ENCODE measurements at places on chromosomes 2 and 18. TPM values are rescaled to one million over a fixed set of nuclear protein-coding genes. Genes with fewer than 3 reads are reported as not detected.

HOXD11 gene
- total RNA-seq: not detected

ACMSD gene
- total RNA-seq: not detected

TFPI gene
- total RNA-seq: not detected

MBD5 gene
- 17.4 TPM for total RNA-seq

EIF2AK3 gene
- total RNA-seq: 10.6 TPM

CD302 gene
- total RNA-seq: 0.56 TPM

BMP10 gene
- total RNA-seq: not detected

WDR43 gene
- 179 TPM for total RNA-seq

- H3K4me3 ChIP-seq: no peak within 1 kb of the TSS
- H3K4me1 ChIP-seq: no peaks in the 10 kb centered on the region
- DNase-seq: no peak
- H3K27ac ChIP-seq: no peak within 1 kb of the TSS
- H3K27me3 ChIP-seq: no peaks in the 10 kb centered on the region
These were observed at the start of gene SERPINB5 for GRCh38 chr18:63476668-63477067. SERPINB5 (plus strand) TSS chr18:63476958; CDS start chr18:63484429, 7,471 bp downstream.

GRCh38 chr18:34061226-34061625, 163.5 kb downstream of the NOL4 start:
- no peak overlapping the region for H3K4me3 ChIP-seq
- H3K27me3 ChIP-seq: no peaks in the 10 kb centered on the region
- H3K27ac ChIP-seq: no peak overlapping the region
- H3K36me3 ChIP-seq: no peaks in the 10 kb centered on the region

DNA sequence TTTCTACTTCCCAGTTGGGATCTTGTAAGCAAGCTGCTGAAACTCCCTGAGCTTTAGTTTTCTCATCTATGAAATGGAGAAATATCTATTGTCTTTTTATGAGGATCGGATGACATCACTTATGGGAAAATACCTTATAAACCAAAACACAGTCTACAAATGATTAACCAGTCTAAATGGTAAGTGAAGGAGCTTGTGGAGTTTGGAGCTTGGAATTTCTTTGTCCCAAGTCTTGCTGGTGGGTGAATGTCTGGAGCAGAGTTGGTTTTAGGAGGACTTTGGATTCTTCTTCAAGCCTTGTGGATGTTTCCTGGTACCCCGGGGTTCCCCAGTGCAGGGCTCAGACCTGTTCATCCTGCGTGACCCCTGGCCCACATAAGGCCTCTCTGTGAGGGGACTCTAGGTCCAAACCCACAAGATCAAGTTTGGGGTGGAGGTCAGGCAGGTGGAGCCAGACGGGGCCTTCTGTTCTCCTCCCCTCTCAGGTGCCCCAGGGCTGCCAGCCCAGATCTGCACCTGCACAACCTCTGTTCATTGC, 43.2 kb downstream of the FOSL2 start:
- H3K36me3 ChIP-seq: no peaks in the 10 kb centered on the region
- peaks cover 18% of the 10 kb centered on the region for H3K4me1 ChIP-seq
- no peak for DNase-seq
- no peak overlapping the region for H3K4me3 ChIP-seq
- no peaks in the 10 kb centered on the region for H3K27me3 ChIP-seq
- no peak overlapping the region for H3K27ac ChIP-seq

DNA sequence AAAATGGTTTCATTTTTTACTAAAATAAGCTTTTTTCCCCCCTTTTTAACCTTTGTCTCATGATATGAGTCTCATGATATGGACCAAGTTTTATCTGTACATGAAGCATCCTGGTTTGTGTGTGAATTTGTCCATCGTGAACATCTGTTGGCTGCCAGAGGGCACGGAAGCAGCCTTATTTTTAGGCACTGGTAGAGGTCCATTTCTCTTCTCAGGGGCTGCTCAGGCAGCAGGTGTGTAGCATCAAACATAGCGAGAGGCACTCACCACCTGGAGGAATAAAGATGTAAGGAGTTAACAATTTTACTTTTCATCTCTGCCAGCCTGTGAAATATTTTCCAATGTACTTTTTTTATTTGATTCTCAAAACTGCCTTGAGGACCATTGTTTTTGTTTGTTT, 134.5 kb downstream of the RHBDD1 start:
- H3K4me3 ChIP-seq: peak overlapping the region; percentile 32
- H3K27me3 ChIP-seq: no peaks in the 10 kb centered on the region
- H3K27ac ChIP-seq: peak overlapping the region; percentile 79
- H3K36me3 ChIP-seq: peaks cover 27% of the 10 kb centered on the region
- peaks cover 35% of the 10 kb centered on the region for H3K4me1 ChIP-seq
- no peak for DNase-seq

GRCh38 chr18:46466234-46467160, 190.5 kb downstream of the LOXHD1 start:
- no peaks in the 10 kb centered on the region for H3K36me3 ChIP-seq
- H3K4me1 ChIP-seq: no peaks in the 10 kb centered on the region
- no peak for DNase-seq
- H3K27ac ChIP-seq: no peak overlapping the region
- H3K4me3 ChIP-seq: no peak overlapping the region
- H3K27me3 ChIP-seq: peaks cover 6% of the 10 kb centered on the region

GRCh38 chr18:3748086-3748485, 298.1 kb downstream of the TGIF1 start:
- H3K4me1 ChIP-seq: no peaks in the 10 kb centered on the region
- no peak overlapping the region for H3K4me3 ChIP-seq
- H3K36me3 ChIP-seq: no peaks in the 10 kb centered on the region
- H3K27me3 ChIP-seq: no peaks in the 10 kb centered on the region

DNA sequence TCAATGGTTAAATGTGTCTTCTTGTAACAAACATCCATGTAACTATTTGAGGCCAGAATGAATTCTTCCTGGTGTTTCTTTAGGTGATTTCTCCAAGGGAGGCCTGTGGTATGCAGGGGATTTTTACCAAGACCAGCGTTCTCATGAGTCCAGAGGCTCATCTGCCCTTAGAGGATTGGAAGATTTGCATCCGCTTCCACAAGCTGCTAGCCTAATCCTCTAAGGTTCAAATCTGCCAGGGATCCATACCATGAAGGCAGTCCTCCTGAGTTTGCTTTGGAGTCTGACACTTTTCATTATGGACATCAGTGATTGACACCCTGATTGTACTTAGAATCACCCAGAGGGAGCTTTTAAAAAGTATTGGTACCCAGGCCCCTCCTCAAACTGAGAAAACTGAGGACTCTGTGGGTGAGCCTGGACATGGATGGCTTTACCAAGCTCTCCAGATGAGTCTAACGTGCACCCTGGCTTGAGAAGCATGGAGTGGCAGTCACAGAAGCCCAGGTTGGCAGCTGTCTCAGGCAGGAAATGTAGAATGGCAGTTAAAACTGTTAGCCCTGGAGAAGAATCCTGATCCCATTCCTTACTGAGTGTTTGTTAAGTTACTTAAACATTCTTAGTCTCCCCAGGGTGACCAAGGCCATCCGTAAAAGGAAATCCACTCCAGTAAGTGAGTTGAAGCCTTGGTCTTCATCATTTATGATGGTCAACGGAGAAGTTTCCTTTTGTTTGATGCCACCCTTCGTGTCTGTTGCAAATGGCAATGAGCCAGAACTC, 95.3 kb upstream of the RMDN2 start:
- peaks cover 2% of the 10 kb centered on the region for H3K27me3 ChIP-seq
- H3K36me3 ChIP-seq: no peaks in the 10 kb centered on the region

- peak overlapping the region; percentile 38 for H3K27ac ChIP-seq
- DNase-seq: peak; percentile 87
- H3K4me3 ChIP-seq: peak overlapping the region; percentile 73
- no peaks in the 10 kb centered on the region for H3K36me3 ChIP-seq
- H3K4me1 ChIP-seq: peaks cover 4% of the 10 kb centered on the region
These were observed 25.4 kb upstream of the OTOF start for GRCh38 chr2:26503231-26503880.

DNA sequence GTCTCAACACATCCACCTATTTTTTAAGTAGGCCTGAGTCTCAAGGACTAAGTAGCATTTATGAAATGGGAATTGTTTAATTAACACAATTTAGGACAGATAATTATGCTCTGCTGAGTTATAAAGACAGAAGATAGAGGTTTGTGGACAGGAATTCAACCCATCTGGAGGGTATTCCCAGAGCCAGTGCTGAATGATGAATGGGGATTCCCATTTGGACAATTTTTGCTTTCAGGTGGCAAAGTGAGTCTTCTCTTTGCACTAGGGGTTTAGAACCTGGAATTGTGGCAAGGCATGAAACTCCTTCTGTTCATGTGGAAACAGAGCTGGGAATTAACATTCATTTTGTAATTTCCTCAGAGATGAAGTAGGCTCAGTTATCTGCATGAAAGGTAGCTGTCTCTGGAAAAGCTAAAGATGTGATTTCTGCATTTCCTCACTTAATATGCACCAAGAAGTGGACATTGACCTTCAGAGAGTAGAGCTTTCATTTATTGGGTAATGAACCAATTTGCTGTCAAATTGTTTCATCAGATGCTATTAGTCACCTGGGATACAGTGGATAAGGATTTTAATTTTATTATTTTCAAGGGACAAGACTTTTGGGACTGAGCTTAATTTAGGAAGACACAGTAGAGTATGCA, 212.1 kb upstream of the NRXN1 start:
- H3K27ac ChIP-seq: no peak overlapping the region
- no peaks in the 10 kb centered on the region for H3K4me1 ChIP-seq
- no peak for DNase-seq
- H3K27me3 ChIP-seq: no peaks in the 10 kb centered on the region

DNA sequence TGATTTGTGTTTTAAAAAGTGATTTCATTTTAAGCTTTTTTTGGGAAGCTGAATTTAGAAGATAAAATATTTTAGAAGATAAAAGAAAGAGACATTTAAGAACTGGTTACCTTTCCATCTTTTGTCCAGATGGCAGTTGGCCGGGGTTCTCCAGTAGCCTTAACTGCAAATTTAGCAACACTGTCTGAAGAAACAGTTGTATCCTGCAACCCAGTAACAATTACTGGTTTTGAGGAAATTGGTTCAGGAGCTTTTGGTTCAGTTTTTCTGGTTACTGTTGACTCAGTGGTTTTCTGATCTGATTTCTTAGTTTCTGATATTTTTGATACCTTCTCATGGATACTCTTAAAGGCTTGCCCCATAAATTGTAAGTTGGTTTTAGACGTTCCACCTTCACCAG, 49.9 kb downstream of the PLEKHA3 start:
- H3K36me3 ChIP-seq: peaks cover 60% of the 10 kb centered on the region
- no peak overlapping the region for H3K4me3 ChIP-seq
- H3K4me1 ChIP-seq: peaks cover 43% of the 10 kb centered on the region
- H3K27me3 ChIP-seq: no peaks in the 10 kb centered on the region

DNA sequence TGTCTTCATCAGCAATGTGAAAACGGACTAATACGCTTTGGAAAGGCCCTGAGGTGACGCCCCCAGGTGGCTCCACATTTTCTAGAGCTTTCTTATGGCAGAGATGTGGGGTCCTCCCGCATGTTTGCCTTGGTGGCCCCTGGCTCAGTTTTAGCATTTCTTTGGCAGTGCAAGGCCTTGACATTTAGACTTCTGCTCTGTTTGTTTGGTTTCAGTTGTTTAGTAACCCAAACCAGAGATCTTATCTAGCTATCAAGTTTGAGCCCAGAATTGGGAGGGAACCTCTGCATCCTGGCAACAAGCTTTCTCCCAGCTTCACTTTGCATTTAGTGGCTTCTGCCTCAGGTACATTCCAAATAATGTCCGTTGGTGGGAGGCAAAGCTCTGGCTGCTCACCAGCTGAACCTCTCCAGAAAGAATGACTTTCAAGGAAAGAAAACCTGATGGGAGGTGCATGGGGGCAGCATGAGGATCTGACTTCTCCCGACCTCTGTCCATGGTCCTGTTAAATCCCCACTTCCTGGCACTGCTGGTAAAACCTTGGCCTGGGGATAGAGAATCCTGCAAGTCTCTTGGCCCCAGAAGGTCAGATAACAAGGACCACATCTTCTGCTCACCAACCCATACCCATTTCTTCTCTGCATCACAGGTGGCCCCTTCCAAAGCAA, 12.0 kb upstream of the MBP start:
- H3K27me3 ChIP-seq: no peaks in the 10 kb centered on the region
- no peak overlapping the region for H3K27ac ChIP-seq
- no peaks in the 10 kb centered on the region for H3K36me3 ChIP-seq
- DNase-seq: no peak
- peaks cover 34% of the 10 kb centered on the region for H3K4me1 ChIP-seq
- no peak overlapping the region for H3K4me3 ChIP-seq

GRCh38 chr2:43269706-43270105, 43.3 kb upstream of the ZFP36L2 start:
- H3K4me3 ChIP-seq: no peak overlapping the region
- peaks cover 6% of the 10 kb centered on the region for H3K36me3 ChIP-seq
- DNase-seq: no peak
- no peaks in the 10 kb centered on the region for H3K27me3 ChIP-seq
- no peak overlapping the region for H3K27ac ChIP-seq
- H3K4me1 ChIP-seq: peaks cover 6% of the 10 kb centered on the region

DNA sequence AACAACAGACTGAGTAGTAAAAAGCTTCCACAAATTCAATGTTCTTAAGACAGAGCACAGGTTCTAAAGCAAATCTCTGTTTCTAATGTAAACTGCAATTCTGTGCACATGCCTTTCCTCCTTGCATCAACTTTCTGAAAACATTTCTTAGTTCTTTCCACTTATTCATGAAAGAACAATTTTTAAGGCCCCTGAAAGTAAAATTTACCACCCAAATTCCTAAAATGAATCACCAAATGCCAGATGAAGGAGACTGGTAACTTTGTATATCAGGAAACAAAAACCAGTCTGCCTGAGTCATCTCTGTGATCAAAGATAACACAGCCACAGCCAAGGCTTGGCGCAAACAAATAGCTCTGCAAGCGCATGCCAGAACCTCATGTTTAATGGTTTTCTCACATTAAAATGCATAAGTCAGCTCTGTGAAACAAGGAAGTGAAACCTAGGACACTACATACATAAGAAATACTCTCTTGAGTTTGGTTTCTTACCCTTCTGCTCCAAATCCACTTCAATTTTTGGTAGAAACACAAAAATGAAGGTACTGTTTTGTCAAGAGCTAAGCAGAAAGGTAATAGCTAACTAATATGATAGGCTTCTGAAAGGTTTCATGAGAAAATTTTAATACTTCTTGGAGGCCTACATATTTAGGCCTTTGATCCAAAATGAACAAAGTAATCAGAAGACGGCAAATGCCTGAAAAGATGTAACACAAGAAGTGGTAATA, 169.4 kb downstream of the THADA start:
- H3K27me3 ChIP-seq: no peaks in the 10 kb centered on the region
- H3K36me3 ChIP-seq: peaks cover 53% of the 10 kb centered on the region
- H3K4me3 ChIP-seq: no peak overlapping the region
- peak; percentile 73 for DNase-seq

GRCh38 chr2:75403991-75404428, 156.7 kb downstream of the EVA1A start:
- peaks cover 5% of the 10 kb centered on the region for H3K36me3 ChIP-seq
- H3K4me3 ChIP-seq: peak overlapping the region; percentile 24
- no peak overlapping the region for H3K27ac ChIP-seq
- DNase-seq: no peak
- H3K27me3 ChIP-seq: no peaks in the 10 kb centered on the region
- peaks cover 37% of the 10 kb centered on the region for H3K4me1 ChIP-seq

- H3K36me3 ChIP-seq: no peaks in the 10 kb centered on the region
- H3K4me3 ChIP-seq: no peak overlapping the region
- H3K27me3 ChIP-seq: no peaks in the 10 kb centered on the region
- H3K4me1 ChIP-seq: no peaks in the 10 kb centered on the region
These were observed 230.2 kb downstream of the KCNE4 start for GRCh38 chr2:223282221-223282620.

- no peaks in the 10 kb centered on the region for H3K27me3 ChIP-seq
- H3K4me3 ChIP-seq: no peak overlapping the region
- no peak for DNase-seq
- H3K4me1 ChIP-seq: no peaks in the 10 kb centered on the region
- H3K27ac ChIP-seq: no peak overlapping the region
These were observed 194.9 kb downstream of the LRATD1 start for GRCh38 chr2:14827226-14828023.
